ENCODE measurements at places on chromosomes 6 and 20.

DNA sequence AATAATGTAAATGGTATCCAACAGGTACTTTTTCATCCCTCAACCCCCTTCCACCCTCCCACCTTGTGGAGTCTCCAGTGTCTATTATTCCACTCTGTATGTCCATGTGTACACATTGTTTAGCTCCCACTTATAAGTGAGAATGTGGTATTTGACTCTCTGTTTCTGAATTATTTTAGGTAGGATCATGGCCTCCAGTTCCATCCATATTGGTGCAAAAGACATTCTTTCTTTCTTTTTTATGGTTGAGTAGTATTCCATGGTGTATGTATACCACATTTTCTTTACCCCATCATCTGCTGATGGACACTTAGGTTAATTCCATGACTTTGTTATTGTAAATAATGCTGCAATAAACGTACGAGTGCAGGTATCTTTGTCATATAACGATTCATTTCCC is 58.2 kb upstream of the PRND start:
- DNase-seq: no peak

- no peak for DNase-seq
Measured at GRCh38 chr20:56348305-56348693, 10.5 kb upstream of the FAM210B start.

- no peak for DNase-seq
Measured at GRCh38 chr6:156310701-156311100, 466.5 kb upstream of the ARID1B start.

DNA sequence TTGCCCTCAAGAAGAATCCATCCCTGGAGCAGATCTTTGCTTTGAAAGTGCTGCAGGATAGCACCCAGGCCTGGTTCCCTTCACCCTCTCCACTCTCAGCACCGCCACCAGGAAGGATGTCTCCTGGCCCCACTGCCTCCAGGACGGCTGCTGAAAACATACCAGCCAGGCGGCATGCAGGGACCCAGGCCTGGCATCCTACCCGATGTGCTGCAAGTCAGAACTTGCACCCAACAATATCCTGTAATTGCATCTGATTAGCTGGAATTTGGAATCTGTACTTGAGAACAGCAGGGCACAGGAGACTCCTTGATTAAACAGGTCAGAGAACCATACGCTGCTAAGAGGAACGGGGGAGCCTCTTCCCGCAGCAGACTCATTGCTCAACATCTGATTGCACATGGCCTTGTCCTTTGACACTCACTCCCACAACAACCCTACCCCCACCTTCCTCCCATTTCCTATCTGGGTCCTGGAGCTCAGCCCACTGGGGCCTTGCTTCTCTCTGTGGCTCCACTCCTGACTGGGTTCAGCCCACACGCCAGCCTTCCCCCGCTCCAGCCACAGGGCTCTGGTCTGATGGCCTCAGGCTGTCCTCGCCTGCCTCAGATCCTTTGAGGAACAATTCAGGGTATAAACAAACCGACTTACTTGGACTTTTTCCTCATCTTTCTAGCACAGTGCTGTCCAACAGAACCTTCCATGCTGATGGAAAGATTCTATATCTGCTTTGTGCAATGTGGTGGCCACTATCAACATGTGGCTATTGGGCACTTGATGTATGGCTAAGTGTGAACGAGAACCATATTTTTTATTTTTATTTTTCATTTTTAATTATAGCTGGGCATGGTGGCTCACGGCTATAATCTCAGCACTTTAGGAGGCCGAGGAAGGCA is 78.0 kb downstream of the FGD2 start:
- no peak for DNase-seq

- no peak for DNase-seq
Measured at GRCh38 chr6:27809067-27809938, 102.9 kb downstream of the OR2B2 start.

DNA sequence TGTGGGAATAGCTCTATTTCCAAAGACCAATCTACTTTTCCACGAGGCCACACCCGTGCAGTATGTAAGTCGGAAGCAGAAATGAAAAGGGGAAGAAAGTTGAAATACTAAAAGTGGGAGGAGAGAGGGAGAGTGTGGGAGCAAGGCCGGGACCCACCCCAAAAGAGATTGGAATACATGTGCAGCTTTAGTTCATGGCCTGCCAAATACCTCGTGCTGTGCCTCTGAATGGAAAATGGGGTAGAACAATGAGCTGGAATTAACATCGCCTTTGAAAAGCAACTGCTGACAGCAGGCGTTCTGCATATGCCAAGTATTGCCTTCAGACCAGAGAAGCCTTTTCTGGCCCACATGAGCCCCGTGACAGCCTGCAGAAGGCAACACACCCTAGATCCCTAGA is 155.6 kb downstream of the CD83 start:
- DNase-seq: no peak

All from non-pigmented ciliary epithelial cell (primary cell).